ENCODE measurements at places on chromosomes 4 and X.

GRCh38 chr4:89820010-89820409 is 17.0 kb downstream of the SNCA start:
- no peak for DNase-seq

- DNase-seq, result no peak
Observed at GRCh38 chr4:47109379-47109778, 78.0 kb downstream of the GABRB1 start.

DNA sequence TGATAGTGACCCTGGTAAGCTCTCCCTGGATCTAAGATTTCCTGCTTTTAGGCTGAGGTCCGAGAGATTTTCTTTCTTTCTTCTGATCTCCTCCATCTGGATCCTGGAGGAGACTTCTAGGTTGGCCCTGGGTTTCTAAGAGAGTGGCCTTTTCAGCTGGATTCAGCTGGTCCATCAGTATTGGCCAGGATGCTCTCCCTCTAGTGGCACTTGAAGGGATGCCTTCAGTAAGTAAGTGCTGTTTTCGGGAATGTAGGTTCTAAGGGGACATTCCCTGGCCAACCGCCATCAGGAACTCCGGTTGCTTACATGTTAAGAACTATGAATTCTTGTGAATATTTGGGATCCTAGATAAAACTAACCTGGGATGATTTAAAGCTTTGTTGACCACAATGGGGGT is 56.9 kb downstream of the SERTM2 start:
- no peak for DNase-seq

DNA sequence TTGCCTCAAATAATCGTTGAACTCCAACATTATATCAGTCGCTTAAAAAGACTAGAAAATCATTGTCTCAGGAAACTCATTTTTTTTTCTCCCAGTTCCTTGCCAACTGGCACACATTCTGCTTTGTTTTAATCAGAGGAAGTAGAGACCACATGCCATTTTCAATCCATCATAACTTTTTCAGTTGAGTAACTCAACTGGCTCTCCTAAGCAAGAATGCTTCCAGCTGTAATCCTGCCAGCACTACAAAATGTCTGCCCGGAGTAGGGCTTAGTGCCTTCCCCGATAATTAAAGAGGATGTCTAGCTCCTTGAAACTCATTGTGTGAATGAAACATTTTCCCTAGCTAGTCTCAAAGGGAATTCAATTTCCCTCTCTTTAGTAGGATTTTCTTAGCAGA is 33.0 kb downstream of the FREM3 start:
- no peak for DNase-seq

- no peak for DNase-seq
Observed at GRCh38 chr4:122863639-122864038, 37.0 kb downstream of the FGF2 start.

DNA sequence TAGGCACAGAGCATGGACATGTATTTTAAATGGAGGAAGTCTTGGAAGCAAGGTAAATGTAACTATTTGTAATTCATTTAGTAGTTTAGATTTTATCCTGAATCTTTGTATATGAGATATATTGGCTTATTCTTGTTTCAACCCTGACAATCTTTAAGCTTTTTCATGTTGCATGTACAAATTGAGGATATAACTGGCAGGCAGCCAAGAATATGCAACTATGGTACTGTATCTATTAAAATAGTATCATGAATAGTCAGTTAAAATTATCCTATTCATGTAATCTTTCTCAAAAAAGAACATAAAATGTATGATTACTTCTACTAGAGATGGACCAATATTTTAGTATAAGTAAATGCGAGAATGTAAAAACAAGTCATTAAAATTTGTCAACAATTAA is 1141.5 kb downstream of the PCDH18 start:
- DNase-seq, result no peak

DNA sequence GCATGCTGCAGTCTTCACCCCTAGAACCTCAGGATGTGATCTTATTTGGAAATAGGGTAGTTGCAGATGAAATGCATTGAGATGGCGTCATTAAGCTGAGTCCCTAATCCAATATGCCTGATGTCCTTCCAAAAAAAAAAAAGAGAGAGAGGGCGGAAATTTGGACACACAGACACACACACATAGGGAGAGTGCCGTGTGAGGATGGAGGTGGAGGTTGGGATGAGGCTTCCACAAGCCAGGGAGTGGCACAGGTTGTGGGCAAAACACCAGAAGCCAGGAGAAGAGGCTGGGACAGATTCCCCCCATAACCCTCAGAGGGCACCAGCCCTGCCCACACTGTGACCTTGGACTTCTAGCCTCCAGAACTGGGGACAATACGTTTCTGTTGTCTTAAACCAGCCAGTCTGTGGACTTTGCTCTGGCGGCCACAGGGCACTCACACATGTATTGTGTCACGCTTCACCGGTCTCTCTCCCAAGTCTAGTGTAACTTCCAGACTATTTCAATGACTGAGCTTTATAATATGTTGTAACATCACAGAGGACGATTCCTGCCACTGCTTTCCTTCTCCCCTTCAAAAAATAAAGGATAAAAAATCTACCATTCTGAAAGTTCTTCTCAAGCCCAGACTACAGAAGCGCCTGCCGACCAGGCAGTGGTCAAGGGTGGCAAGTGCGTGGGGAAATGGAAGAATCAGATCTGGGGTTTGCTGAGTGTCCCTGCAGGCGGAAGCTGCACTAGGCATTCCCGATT is 35.8 kb upstream of the MAN2B2 start:
- DNase-seq, result no peak

GRCh38 chrX:67353651-67354370 is 190.0 kb upstream of the AR start:
- no peak for DNase-seq

GRCh38 chrX:134324359-134324758 is 87.4 kb downstream of the CCDC160 start:
- no peak for DNase-seq

- no peak for DNase-seq
Observed at GRCh38 chr4:138558886-138559285, 316.7 kb upstream of the SLC7A11 start.

DNA sequence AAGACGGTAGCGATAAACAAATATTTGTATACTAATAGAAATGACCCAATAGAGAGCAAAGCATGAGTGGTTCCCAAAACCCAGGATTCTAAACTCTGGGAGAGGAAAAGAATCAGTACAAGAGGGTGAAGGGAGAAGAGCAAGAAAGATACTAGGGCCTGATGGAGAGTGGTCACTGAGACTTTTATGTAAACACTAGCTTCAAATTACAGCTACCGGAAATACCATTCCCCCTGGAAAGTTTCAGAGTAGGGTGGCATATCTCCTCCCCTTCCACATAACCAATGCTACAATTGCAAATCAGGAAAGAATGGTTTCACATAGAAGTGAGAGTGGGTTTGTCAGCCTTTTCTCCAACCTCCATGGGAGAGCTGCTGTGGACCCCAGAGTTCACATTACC is 77.1 kb downstream of the EIF4E start:
- no peak for DNase-seq

Measured in Jurkat, Clone E6-1 (cell line).